ENCODE measurements at places on chromosomes 4 and X.

DNA sequence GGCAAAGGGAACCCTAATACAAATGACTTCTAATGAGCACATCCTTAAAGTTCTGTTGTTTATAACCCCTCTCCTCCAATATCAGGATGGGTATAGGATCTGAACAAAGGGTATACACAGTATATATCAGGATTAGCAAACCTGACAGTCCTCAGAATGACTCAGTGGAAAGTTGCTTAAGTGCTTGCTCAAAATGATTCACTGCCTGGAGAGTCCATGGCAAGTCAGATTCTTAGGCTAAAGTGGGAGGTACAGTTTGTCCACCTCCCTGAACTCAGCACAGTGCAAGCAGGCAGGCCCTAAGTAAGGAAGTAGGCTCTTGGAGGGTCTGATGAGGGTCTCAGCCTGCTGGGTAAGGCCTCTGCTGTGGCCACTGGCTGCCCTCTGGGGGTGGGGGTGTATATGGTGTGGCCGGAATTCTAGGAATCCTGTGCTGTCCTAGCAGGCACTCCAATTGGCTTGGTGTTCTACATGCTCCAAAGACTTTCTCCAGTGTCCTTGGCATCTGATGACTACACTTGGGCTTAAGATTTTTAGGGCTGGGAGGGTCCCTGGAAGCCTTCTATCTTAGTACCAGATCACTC lies 54.3 kb downstream of the CHRDL1 start:
- no peak for DNase-seq

- DNase-seq: no peak
Measured at GRCh38 chrX:75303795-75304194, 29.9 kb downstream of the UPRT start.

DNA sequence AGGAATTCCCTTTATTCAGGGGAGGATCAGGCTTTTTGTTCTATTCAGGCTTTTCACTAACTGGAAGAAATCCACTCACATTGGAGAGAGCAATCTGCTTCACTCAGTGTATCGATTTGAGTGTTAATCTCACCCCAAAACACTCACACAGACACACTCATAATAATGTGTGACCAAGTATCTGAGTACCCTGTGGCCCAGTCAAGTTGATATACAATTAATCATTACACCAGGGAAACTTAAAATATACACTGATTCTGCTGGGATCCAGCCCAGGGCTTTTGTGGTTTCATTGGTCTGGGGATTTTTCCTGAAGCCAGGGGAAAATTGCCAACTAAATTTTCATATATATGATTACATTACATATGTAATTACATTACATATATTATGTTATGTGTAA lies 44.0 kb upstream of the GATB start:
- no peak for DNase-seq

GRCh38 chr4:99790796-99791617 lies 25.6 kb upstream of the DAPP1 start:
- DNase-seq: peak; percentile 67

GRCh38 chr4:82097504-82097903 lies 276.3 kb downstream of the HNRNPD start:
- DNase-seq: no peak

- DNase-seq: no peak
Measured at GRCh38 chrX:40177117-40177430, 79.3 kb upstream of the BCOR start.
